Gastrocnemius medialis (tissue), 4 donors: ENCODE measurements at places on chromosomes 1 and 21. TPM values are rescaled to one million over a fixed set of nuclear protein-coding genes. Genes with fewer than 3 reads are reported as not detected.

GRCh38 chr1:56064705-56065104, 514.7 kb downstream of the PLPP3 start:
- DNase-seq = no peak

GRCh38 chr1:17904290-17904689, 149.2 kb downstream of the ACTL8 start:
- DNase-seq = no peak

DNA sequence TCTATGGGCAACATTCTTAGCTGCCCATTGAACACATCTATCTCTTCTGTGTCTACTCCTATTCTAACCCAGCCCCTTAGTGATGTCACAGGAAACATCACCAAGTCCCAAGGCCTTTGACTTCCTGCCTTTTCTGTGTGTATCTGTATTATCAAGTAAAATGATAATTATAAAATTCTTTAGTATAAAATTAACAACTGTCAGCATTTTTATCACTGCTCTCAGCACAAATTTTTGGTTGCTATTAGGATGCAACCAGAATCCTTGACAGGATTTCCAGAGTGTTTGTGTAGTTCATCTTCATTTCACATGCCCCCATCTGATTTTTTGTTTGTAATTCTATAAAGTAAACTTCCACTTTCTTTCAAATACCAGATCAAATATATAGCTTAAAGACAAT, 33.8 kb downstream of the OR10Z1 start:
- no peak for DNase-seq

GRCh38 chr1:168829876-168830275, 100.9 kb upstream of the DPT start:
- DNase-seq = no peak

GRCh38 chr1:18309552-18310155, 171.1 kb upstream of the KLHDC7A start:
- no peak for DNase-seq

- DNase-seq = no peak
Observed at GRCh38 chr1:90074970-90075391, 80.1 kb downstream of the ZNF326 start.

GRCh38 chr1:150875197-150876118, 941 bp downstream of the ARNT start:
- no peak for DNase-seq

- DNase-seq = no peak
Observed at GRCh38 chr1:37519613-37520012, 5.0 kb upstream of the MEAF6 start.

The CAPN8 gene
- total RNA-seq = not detected

DNA sequence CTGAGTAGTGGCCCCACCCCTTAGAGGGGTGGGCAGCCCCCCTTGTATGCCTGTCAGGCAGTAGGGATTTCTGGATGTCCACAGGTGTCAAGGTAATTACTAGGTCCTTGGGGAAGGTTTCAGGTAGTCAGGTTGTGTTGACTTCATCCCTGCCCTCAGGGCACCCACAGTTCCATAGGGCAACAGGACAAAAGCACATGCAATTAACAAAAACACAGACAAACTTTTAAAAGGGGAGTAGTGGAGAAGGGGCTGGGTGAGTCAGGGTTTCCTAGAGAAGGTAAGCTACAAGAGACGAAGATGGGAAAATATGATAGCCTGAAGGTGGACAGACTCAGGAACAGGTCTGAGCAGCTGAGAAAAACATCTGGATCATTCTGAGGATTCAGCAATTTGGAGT, 14.1 kb downstream of the KRTCAP2 start:
- no peak for DNase-seq

The KRTAP21-2 gene
- not detected for total RNA-seq

GRCh38 chr1:83756984-83757717, 241.8 kb downstream of the TTLL7 start:
- no peak for DNase-seq

The HLX gene
- 5.7 TPM for total RNA-seq

DNA sequence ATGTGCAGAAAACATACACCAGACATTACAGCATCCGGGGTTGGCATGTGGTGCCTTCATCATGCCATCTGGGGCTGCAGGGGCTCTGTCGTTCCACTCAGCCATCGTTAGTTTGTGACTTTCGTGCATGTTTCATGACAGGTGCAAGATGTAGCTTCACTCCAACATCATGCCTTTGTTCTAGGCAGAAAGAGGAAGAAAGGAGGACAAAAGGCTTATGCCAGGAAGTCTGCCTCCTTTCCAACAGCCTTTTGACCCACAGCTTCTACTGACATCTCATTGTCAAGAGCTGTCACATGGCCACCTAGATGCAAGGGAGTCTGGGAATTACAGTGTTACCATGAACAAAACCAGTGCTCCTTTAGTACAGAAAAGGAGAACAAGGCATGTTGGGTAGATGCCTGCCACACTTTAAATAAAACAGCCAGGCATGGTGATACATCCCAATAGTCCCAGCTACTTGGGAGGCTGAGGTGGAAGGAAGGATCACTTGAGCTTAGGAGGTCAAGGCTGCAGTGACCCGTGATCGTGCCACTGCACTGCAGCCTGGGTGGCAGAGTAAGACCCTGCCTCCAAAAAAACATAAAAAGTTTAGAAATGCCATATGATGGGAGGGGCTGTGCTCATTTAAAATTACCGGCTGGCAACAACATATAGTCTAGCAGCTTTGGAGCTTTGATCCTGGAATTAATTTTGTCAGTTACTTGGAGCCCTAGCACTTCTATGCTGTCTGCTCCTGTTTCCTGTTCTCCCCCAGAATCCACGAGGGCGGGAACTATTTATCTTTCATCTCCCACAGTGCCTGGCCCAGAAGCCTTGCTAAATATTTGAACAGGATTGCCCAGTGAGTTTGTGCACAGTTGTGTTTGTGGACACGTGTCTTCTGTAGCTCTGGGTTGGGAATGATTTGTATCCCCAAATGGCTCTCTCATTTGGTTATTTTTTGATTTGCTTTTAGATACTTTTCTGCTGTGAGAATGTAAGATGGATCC, 7.4 kb downstream of the DOP1B start:
- no peak for DNase-seq

- DNase-seq = no peak
Observed at GRCh38 chr1:181169281-181169865, 80.9 kb downstream of the IER5 start.

DNA sequence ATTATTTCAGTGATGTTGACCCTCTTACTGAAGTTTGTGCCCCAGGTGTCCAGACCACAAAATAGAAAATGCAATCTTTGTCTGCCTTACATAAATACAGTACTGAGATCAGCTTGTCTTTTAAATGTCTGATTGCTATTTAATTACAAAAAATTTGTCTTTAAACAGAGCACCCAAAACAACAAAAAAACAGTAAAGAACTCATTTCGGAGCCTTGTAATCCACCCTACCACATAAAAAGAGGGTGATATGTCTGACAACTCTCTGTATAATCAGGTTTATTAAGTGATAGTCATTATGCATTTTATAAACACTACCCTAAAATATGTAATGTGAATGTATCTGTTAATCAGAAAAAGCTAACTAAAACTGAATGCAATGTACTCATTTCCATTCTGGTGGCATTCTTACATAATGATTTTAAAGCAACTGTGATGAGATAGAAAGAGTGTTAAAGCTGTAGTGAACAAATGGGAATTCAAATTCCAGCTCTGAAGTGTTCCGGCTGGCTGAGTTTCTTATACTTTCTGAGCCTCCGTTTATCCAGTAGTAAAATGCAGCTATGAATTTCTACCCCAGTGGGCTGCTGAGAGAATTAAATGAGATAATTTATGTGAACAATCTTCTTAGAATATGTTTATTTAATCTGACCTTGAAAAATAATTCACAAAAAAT, 486.6 kb downstream of the USP25 start:
- DNase-seq = no peak

The UTS2 gene
- total RNA-seq = not detected
